ENCODE measurements at places on chromosomes 1 and 21.

- DNase-seq: peak; percentile 53
Observed at GRCh38 chr21:33266050-33266788, at the start of gene IL10RB. TSS of gene IL10RB (plus strand) at chr21:33266367. CDS start at chr21:33266466, 99 bp downstream.

DNA sequence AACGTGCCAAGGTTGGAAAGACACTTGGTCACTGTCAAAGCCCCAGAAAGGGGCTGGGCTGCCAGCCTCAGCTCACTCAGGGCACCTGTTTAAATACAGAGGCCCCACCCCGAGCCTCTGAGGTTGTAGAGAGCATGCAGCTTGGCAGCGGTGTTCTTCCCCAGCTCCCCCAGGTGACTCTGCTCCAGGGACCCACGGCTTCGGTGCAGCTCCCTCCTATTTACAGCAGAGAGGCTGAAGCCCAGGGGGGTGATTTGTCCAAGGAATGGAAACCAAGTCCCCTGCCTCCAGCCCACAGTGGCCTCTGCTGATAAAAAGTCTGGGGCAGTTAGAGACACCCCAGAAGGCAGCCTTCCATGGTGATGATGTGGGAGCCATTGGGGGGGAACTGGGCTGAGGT is 9.1 kb upstream of the C1QA start:
- no peak for DNase-seq

DNA sequence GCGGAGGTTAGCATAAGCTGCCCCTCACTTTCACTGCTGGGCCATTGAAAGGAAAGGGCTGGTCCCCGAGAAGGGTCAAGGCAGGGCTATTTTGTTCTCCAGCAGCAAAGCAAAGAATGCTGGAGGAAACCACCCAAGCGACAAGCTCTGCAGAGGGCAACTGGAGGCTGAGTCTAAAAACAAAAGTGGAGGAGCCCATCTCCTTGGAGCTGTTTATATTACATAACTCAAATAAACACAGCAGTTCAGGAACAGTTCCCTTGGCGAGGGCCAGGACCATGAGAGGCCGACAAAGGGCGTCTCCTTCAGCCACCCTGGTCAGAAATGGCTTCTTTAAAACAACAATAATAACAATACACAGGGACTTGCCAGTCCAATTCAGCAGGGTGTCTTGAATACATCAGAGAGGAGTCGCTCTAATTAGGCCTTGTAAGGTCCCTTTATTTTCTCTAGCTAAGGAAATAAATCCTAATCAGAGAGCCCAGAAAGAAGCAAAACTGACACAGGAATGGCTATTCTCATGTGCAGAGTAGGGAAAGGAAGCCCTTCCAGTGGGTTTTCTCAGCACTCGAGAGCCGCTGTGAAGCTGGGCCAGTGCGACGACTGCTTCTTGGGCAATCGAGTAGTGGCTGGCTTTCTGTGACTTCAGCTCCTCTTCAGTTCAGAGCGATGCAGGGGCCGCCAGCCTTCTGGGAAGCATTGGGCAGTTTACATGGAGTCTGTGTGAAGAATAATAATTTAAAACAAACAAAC is 57.0 kb upstream of the TARBP1 start:
- no peak for DNase-seq

GRCh38 chr21:41802684-41803083 is 35.8 kb upstream of the RIPK4 start:
- no peak for DNase-seq

GRCh38 chr1:30815556-30815955 is 58.0 kb upstream of the LAPTM5 start:
- DNase-seq: no peak

GRCh38 chr1:174060090-174060489 is 37.9 kb upstream of the RC3H1 start:
- DNase-seq: no peak

GRCh38 chr21:32306021-32306780 is 7.5 kb downstream of the MRAP start:
- no peak for DNase-seq

- DNase-seq: no peak
Observed at GRCh38 chr1:166090244-166090643, 76.6 kb downstream of the FAM78B start.

GRCh38 chr1:42933060-42933586 is 25.5 kb downstream of the SLC2A1 start:
- DNase-seq: no peak

DNA sequence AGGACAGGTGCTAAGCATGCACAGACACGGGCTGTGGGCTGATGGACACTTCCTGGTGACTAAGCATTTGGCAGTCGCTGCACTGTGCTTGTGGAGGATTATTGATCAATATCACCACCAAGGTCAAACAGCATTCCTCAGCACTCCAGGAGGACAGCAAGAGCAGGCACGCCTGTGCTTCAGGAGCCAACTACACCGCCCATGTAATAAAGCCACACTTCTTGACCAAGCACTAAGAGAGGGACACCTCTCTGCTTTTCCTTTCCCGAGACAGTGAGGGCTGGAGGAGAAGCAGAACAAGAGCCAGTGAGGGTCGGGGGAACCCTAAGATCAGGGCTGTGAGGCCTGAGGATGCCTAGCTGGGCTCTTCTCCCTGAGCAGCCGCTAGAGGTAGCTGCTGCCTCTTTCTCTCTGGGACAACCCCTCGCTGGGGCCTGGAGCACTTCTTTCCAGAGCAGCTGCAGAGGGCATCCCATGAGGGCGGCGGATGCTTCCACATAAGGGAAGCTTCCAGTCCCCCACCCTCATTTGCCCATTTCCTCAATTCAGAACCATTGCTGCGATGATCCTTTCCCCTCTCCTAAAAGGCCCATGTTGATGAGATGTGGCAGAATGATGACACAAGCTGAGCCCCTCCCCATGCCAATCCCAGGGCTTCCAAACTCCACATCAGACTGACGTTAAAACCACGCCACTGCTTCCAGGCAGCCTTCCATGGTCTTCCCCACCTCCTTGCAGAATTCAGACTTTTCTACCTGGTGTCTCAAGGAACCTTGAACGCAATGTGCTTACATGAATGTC is 19.1 kb downstream of the RAB7B start:
- no peak for DNase-seq

DNA sequence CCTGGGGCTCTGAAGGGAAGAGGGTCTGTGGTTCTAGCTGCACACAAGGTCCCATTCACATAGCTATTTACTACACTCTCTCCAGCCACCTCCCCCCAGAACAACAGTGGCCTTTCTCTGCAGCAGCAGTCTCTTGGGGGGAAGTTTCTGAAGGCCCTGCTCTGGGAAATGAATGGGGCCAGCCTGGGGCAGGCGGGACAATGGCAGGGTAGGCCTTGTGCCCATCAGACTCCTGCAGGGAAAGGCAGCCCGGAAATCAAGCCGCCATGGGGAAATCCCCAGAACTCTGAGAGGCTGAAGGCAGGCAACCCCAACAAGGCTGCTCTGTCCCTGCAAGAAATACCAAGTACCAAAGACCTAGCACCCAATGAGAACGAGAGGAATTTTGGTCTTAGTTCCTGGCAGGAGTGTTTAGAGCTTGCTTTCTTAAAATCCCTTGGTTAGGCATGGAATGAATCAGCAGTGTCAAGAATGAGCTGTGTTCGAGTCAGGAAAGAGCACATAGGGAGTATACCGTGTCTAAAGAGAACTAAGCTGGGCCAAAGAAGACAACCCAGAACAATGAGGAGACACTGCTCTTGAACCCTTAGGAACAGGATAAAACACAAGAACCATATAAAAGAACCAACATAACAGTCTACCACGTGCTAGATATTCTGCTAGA is 11.3 kb downstream of the ARHGEF11 start:
- DNase-seq: no peak

DNA sequence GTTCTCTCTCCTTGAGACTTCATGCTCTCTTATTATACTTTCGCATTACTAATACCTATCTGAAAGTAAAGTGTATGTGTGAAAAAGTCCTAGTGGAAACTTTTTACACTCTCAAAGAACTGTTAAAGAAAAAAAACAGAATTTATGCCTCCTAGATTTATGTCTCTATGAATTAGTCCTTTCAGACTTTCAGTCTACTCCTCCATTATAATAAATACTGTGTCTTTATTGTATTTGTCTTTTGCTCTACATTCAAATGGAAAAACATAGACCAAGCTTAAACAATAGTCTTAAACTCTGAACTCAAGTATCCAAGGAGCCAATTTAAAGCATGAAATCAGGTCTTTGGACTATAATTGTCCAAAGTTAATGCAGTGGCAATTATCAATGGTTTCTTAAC is 1449.0 kb downstream of the PLA2G4A start:
- no peak for DNase-seq

GRCh38 chr1:204599098-204599497 is 82.9 kb downstream of the MDM4 start:
- no peak for DNase-seq

GRCh38 chr1:60101516-60101915 is 27.9 kb upstream of the C1orf87 start:
- no peak for DNase-seq

DNA sequence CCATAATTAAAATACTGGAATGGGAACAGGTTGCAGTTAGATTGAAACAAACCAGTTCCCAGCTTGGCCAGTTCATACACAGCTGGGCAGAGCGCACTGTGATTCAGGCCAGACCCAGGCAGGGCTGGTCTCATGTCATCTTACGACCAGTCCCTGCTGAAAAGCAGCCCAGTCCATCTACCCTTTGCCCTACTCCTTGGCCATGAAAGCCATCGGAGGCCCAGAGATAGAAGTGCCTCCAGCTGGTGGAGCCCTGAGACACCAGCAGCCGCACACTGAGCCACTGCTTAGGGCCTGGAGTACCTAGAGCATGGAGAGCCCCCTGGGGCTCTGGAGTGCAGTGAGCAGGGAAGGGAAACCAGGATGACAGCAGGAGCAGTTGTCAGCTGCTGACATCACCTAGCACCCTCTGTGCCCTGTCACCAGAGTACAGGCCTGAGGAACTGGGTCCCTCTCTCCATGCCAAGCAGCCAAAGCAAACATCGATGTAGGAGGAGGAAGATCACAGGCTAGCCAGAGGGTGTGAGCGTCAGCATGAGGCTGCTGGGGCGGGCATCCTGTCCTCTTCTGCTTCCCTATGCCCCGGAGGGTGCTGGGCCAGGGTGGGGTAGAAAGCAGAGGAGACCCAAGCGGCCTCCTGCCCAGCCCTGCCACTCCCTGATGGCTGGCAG is 34.2 kb upstream of the TMEM125 start:
- DNase-seq: no peak

GRCh38 chr1:219220945-219221344 is 47.3 kb downstream of the LYPLAL1 start:
- DNase-seq: no peak

Measured in activated gamma-delta T cell treated with anti-CD3 and anti-CD28 coated beads, Interleukin-2, amount 50 U/mL, for 16 hours (primary cell).